ENCODE measurements at places on chromosomes 12 and 14.

DNA sequence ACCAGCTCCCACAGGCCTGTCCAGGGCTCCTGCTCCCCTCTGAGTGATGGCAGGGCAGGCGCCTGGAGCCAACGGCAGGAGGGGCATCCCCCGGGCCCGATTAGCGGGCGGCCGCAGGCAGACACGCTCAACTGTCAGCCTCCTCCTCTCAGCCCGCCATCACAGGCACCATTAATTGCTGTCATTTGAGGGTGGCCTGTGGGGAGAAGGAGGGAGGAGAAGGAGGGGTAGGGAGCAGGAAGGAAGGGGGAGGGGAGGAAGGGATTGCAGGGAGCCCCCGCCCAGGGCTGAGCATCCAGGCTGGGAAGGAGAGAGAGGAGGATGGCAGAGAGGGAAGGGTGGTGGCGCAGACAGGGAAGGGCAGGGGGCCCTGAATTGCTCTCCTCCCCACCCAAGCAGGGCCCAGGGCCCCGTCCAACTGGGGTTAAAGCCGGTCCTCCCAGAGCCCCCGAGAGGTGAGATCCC lies 36.1 kb downstream of the NCOR2 start:
- no peak for DNase-seq

DNA sequence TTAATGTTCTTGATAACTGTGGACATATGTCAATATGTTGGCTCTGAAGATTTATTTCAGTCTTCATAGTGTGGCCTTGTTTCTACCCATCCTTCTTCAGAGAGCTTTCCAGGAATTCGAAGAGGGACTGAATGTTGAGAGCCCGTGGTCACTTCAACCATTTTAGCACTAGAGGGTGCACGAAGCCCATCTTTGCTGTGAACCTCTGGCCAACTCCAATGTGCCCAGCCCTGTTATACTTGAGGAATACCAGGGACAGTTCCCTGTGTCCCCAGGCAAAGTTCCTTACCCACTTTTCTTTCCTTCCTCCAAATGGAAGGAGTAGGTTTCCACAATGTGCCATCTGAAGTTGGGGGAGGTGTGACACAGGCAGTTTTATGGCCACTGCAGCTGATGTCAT lies 603.5 kb downstream of the RPL10L start:
- DNase-seq = no peak

DNA sequence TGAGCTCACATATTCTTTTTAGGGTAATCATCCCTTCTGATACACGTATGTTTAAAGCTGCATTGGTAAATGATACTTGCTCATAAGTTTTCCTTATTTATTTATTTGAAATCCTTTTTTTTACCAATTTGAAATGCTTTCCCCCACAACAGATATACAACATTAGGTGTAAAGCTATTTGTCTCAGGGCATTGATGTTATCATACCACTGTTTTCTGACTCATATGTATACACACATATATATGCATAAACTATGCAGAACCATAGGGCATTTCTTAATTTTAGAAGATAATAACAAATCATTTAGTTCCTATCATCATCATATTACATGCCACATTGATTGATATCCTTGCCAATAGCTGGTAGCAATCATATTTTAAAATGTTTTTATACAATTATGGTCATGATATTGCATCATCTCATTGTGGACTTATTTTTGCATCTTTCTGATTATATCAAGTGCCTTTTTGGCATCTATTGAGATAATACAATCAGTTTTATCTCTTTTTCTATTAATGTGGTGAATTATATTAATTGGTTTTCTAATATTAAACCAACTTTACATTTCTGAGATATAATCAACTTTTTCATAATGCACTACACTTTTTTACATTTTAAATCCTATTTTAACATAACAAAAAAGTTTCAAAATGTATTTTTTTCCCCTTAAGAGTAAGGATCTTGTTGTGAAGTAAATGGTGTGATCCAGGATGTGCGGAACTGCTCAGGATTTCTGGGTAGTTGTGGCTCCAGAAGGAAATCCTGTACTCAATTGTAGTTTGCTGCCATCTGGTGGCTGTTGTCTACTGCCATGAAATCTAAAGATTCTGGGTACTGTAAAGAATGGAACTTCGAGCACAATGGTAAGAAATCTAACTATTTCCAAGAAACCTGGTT lies 16.7 kb downstream of the OR9K2 start:
- DNase-seq = no peak

- DNase-seq = no peak
Measured at GRCh38 chr12:59122784-59123183, 202.5 kb upstream of the LRIG3 start.

DNA sequence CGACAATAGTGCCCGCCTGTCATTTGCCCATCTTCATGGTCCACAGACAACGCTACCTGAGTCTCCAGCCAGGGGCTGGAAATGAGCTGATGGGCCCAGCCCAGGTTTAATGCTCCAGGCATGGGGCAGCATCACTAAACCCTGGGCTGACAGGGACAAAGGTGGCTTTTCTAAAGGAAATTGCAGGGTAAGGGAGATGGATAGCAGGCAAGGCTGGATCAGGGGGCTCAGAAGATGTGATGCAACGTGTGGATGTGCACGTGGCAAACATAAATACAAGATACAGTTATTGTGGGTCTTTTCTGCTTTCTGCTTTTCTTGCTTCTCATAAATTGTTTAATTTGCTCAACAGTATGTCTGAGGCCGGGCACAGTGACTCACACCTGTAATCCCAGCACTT lies 3.7 kb upstream of the MMP17 start:
- no peak for DNase-seq

DNA sequence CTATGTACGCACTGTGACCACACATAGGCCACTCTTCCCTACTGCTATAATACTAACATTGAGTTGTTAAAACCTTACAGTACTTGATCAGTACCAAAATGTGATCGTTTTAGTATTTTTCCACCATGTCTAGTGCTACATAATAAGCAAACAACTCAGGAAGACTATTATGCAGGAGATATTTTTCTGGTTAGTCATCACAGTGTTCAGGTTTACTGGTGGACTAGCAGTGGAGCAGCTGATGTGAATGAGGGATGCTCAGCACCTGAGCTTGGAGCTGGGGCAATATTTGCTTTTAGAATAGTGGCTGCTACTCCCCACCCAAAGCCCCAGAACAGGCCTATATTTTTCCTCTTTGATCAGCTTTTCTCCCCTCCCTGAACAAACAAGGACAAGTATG lies 513.1 kb downstream of the KCNH5 start:
- DNase-seq = no peak

GRCh38 chr12:13060581-13060980 lies 16.4 kb downstream of the FAM234B start:
- DNase-seq = peak; percentile 29

DNA sequence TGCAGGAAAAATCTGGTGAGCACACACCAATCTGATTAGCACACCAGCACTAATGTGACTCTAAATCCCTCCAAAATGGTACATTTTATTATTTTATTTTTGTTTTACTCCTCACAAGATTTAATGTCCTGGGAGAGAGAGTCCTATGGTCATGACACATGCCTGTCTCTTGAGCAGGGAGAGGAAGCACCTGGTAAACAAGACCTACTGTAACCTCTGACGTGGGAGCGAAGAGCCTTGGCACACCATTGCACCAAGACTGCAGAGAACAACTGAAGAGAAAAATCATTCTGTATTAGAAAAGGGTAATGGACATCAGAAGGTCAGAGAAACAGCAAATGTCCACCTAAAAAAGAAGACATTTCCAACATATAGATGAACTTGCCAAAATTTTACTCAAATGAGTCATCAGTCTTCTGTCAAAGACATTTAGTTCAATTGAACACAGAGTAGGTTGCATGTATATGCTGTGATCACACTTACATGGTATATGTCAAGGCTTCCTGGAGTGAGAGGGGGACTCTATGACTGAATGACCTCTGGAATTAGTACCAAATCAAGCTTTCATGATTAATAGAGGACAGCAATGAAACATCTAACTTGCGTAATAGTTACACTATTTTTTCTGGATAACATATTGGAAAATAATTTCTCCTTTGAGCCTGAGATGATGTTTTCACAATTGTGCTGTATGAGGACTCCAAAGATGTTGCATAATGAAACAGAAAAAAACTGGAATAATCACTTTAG lies 186.9 kb upstream of the FLRT2 start:
- no peak for DNase-seq

- no peak for DNase-seq
Measured at GRCh38 chr12:65277994-65278575, 398 bp upstream of the MSRB3 start.

DNA sequence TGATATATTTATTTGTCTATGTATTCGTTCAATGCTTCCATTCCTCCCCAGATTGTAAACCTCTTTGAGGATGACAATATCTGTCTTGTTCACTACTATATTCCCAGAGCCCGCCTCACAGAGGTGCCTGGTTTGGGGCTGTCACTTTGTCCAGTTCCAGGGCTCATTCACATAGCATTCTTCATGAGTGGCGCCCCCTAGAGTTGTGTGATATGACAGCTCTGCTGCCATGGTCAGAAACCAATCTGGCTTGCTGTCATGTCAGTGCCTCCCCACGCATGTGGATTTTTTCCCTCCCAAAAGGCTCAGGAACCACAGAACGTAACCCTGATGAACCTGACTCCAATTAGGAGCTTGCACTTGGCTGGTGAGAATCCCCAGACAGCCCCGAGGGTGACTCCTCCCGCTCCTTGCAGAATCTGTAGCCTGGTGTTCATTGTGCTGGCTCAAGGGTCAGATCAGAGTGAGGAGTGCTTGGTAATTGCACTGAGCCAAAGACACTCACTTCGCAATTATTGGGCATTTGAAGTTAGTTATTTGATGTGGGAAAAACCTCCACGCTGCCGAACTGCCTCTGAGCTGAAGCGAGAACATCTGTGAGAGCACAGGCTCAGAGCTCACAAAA lies 145.5 kb downstream of the PTPN11 start:
- DNase-seq = no peak

DNA sequence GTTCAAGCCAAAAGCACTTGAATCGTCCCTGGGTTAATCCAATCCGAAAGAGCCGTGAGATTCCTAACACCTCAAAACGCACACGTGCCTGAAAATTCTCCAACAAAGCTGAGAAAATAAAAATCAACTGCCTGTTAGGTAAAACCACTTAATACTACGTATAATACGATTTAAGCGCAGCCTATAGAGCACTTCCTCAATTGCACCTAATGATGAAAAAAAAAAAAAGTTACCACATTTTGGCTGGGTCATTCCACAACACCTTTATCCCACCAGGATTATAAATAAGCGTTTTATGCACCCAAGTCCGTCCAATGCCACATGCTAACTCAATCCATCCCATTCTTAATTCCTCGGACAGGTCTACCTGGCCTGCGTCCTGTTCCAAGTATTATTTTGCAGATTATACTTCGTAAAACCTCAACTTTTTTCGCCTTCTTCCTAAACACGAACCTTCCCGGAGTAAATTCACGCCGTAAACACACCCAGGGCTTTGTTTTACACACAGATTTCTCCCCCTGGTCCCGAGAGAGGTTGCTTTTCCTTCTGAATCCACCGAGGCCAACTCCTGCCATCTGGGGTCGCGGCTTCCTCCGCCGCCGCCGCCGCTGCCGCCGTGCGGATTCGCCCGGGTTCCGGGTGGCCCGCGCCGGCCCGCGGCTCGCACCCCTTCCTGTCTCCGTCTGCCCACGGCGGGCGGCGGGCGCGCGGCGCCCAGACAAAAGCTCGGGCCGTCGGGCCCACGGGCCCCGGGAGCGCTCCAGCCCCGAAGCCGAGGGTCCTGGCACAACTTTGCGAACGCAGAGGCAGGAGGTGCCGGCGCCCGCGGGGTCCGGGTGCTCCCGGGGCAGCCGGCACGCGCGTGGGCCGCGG lies 66.2 kb downstream of the RNF34 start:
- no peak for DNase-seq

GRCh38 chr12:112878488-112878887 lies 28.3 kb upstream of the OAS1 start:
- no peak for DNase-seq

GRCh38 chr12:77535734-77536133 lies 295.0 kb upstream of the NAV3 start:
- no peak for DNase-seq

DNA sequence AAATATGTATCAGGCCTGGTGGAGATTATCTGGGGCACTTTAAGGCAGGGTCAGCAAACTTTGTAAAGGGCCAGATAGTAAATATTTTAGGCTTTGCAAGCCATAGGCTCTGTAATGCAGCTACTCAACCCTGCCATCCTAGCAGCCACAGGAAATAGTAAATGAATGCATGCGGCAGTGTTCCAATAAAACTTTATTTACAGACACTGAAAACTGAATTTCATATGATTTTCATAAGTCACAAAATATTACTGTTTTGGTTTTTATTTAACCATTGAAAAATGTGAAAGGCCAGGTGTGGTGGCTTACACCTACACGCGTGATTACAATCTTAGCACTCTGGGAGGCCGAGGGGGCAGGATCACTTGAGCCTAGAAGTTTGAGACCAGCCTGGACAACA lies 3.2 kb upstream of the CAMKK2 start:
- DNase-seq = no peak

DNA sequence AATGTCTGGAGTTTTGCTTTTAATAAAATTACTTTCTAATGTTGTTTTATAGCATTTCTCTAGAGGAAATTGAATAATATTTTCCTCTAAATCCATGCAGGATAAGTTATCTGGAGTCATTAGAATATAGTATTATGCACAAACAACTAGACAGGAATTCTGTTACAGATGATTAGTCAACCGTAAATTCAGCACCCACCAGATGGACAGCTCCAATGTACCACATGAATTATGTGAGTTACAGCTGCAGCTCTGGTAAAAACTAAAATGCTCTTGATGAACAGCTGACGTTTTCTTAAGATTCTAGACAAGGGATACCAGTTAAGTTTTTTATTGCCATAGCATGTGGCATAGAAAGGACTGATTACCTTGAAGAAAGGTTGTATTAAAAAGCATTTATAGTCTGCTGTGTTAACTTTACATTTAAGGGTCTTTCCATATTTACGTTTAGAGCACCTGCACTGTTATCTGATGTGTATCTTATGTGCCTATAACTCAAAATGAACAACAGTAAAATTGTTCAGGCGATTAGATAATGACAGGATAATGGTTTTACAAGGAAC lies 321.4 kb upstream of the LRFN5 start:
- DNase-seq = no peak

DNA sequence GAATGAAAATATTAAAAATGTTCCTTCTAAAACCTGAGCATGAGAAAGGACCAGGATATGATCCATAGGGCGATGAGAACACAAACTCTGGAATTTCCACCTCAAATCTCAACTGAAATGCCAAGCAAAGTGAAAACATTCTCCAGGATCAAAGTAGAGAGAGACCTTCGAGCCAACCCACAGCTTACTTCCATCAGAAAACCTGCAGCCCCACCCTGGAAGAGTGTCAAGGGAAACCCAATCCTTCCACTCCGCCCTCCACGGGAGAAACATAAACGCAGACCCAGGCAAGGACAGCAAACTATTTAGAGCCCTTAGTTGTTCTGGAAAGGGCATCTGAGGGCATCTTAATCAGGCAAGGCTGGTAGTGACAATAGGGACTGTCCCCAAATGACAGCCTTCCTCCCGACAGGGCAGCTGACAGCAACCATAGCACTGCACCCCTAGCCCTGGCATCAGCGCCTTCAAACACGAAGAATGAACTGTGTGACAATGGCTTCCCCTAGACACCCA lies 21.8 kb downstream of the SLC15A4 start:
- DNase-seq = no peak

All from D721Med (cell line).